ENCODE measurements at places on chromosomes 4 and X. TPM values are rescaled to one million over a fixed set of nuclear protein-coding genes. Genes with fewer than 3 reads are reported as not detected.
A peak's percentile ranks its signal among the peaks of the same experiment; 100 is the strongest.

DNA sequence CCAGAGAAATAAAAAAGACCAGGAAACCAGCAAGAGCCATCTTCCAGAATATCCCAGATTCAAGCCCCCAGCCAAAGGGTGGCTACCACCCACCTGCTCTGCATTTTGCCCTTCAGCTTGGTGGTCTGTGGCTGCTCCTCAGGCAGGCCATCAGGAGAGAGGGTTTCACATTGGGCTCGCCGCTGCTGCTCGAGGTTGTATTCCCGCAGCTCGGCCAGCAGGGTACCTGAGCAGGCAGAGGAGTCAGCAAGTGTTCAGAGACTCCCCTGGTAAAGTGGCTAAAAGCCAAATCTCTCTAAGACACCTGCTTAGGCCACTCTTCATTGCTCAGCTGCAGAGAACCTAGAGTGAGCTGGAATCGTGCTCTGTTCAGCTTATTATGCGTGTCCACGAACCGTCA lies 110.8 kb upstream of the HSD17B10 start:
- no peak overlapping the region for H3K27ac ChIP-seq
- no peak overlapping the region for H3K4me3 ChIP-seq
- H3K27me3 ChIP-seq: no peaks in the 10 kb centered on the region
- H3K36me3 ChIP-seq: peaks cover 27% of the 10 kb centered on the region

DNA sequence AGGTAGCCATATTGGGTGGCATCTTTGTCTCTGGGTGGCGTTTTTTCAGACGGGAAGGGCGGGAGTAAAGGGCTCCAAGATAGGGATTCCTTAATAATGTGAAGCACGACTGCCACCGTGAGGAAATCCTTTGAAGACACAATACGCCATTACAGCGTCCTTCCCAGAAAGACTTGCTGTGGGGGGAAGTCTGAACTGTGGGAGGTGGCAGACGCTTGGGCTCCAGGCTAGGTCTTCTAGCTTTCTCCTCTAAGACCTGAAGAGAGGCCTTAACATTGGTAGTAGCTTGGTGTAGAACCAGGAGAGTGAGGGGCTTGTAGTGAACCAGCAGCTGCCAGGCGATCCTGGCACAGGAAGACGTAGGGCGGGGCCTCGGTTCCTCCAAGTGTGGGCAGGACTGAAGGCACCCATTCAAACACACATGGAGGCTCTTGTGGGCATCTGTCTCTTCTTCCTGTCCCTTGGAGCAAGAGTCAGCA lies 197.3 kb downstream of the OR13H1 start:
- DNase-seq: no peak
- H3K4me3 ChIP-seq: no peak overlapping the region
- no peaks in the 10 kb centered on the region for H3K27me3 ChIP-seq
- peaks cover 15% of the 10 kb centered on the region for H3K36me3 ChIP-seq
- no peaks in the 10 kb centered on the region for H3K4me1 ChIP-seq

DNA sequence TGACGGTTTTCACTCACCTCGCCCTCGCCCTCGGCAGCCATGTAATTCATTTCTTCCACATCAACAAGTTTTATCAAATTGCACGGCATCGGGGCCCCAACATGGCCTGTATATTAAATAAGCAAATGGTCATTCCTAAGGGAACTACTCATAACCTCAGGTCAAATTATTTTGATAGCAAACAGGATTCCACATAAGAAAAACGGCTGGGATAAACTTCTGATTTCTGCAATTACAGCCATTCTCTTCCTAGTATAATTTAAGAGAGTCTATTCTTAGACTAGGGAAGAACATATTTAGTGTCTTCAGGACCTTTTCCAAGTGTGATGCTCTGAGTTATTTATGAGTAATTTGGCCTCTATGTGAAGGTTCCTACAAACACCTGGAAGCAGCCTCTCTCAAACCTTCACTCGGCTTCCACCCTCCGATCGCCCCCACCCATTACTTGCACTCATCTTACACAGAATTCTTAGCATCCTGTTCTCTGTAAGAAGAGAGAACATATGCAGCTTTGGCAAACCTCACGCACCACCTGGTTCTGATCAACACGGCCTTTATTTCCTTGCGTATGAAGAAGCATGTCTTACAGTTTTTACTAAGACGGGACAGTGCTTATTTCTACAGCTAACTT lies 29.4 kb upstream of the CENPU start:
- H3K4me1 ChIP-seq: no peaks in the 10 kb centered on the region
- no peak overlapping the region for H3K27ac ChIP-seq
- no peaks in the 10 kb centered on the region for H3K36me3 ChIP-seq
- no peaks in the 10 kb centered on the region for H3K27me3 ChIP-seq
- DNase-seq: no peak

DNA sequence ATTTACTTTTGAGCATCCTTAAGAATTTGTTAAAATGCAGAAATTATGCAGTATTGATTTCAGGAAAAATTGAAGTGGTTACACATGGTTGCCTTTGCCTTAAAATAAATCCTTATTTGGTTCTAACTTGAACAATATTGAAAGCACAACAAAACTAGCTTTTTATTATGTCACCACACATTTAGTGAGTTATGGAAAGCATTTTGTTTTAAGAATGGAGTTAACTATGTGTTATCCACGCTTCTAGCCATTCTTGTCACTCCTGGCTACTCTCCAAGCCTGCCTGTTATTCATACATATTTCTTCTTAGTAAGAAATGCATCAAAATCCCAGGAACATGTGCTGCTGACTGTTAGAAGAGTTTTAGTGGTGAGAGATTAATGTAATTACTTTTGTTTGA lies 73.9 kb downstream of the FAT4 start:
- H3K4me1 ChIP-seq: no peaks in the 10 kb centered on the region
- H3K27me3 ChIP-seq: no peaks in the 10 kb centered on the region
- no peak overlapping the region for H3K27ac ChIP-seq
- no peak overlapping the region for H3K4me3 ChIP-seq
- no peak for DNase-seq
- H3K36me3 ChIP-seq: no peaks in the 10 kb centered on the region

GRCh38 chr4:1360423-1361283 lies 13.6 kb downstream of the UVSSA start:
- no peaks in the 10 kb centered on the region for H3K4me1 ChIP-seq
- H3K27ac ChIP-seq: no peak overlapping the region
- DNase-seq: no peak
- H3K27me3 ChIP-seq: no peaks in the 10 kb centered on the region
- H3K36me3 ChIP-seq: no peaks in the 10 kb centered on the region

DNA sequence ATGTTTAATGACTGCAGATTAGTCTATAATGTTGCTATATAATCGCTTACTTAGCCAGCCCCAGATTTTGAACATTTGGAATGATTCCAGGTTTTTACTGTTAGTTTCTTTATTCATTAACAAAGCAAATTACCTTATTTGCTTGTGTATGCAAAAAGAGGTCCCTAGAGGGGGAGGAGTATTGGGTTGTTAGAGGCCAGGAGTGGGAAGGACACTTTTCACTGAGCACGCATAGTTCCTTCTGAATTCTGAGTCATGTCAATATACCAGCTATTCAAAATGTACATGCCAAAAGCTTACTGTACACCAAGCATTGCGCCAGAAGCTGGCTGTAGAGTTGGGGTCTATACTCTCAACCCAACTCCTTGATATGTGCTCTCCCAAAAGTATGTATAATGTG lies 5.1 kb upstream of the DGAT2L6 start:
- H3K4me3 ChIP-seq: no peak overlapping the region
- DNase-seq: no peak
- H3K4me1 ChIP-seq: peaks cover 34% of the 10 kb centered on the region
- no peak overlapping the region for H3K27ac ChIP-seq
- no peaks in the 10 kb centered on the region for H3K27me3 ChIP-seq

GRCh38 chr4:24405341-24405740 lies 179.0 kb downstream of the DHX15 start:
- no peak for DNase-seq
- H3K27ac ChIP-seq: no peak overlapping the region
- no peaks in the 10 kb centered on the region for H3K4me1 ChIP-seq
- H3K4me3 ChIP-seq: no peak overlapping the region
- no peaks in the 10 kb centered on the region for H3K27me3 ChIP-seq

GRCh38 chrX:27444093-27444908 lies 18.8 kb downstream of the PPP4R3C start:
- no peak overlapping the region for H3K27ac ChIP-seq
- no peak for DNase-seq
- no peaks in the 10 kb centered on the region for H3K4me1 ChIP-seq
- no peaks in the 10 kb centered on the region for H3K27me3 ChIP-seq
- no peaks in the 10 kb centered on the region for H3K36me3 ChIP-seq

DNA sequence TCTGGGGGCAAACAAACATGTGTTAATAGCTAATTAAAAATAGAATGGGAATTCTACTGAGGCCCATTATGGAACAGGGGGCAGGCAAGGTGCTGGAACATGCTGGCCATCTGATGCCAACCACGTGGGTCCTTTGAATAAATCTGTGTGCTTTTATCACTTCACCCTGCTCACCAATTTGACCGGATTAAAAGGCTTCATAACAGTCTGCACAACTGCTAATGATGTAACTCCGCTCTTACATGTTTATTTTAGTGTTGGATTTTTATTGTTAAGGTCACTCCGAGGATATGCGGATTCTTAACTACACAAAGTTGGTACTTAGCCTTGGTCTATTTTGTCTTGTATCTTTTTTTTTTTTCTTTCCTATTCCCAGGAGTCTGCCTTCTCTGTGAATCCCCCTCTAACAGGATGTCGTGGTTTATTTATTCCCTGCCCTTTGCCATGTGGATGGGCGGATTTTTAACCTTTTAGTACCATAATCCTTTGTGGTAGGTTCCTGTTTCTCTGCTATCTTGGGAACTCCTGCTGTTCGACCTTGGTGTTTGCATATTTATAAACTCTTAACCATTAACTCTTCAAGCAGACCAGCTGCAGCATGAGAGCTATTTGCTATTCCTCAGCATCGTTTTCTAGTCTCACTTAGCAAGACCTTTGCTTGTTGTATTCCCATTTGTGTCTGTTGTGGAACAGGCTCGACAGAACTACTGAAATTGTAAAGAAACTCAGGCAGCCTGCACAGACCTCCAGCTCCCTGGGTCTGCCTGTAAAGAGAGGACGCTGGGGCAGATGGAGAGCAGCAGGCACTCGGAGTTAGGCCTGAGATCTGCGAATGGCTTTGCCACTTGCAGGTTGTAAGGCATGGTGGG lies 38.0 kb downstream of the TRIM2 start:
- 0 out of 2 replicates have a peak overlapping the region, but pooled peaks have one; percentile 23 for H3K27ac ChIP-seq
- peaks cover 24% of the 10 kb centered on the region for H3K4me1 ChIP-seq
- no peaks in the 10 kb centered on the region for H3K27me3 ChIP-seq
- no peaks in the 10 kb centered on the region for H3K36me3 ChIP-seq
- H3K4me3 ChIP-seq: no peak overlapping the region
- peak; percentile 42 for DNase-seq

DNA sequence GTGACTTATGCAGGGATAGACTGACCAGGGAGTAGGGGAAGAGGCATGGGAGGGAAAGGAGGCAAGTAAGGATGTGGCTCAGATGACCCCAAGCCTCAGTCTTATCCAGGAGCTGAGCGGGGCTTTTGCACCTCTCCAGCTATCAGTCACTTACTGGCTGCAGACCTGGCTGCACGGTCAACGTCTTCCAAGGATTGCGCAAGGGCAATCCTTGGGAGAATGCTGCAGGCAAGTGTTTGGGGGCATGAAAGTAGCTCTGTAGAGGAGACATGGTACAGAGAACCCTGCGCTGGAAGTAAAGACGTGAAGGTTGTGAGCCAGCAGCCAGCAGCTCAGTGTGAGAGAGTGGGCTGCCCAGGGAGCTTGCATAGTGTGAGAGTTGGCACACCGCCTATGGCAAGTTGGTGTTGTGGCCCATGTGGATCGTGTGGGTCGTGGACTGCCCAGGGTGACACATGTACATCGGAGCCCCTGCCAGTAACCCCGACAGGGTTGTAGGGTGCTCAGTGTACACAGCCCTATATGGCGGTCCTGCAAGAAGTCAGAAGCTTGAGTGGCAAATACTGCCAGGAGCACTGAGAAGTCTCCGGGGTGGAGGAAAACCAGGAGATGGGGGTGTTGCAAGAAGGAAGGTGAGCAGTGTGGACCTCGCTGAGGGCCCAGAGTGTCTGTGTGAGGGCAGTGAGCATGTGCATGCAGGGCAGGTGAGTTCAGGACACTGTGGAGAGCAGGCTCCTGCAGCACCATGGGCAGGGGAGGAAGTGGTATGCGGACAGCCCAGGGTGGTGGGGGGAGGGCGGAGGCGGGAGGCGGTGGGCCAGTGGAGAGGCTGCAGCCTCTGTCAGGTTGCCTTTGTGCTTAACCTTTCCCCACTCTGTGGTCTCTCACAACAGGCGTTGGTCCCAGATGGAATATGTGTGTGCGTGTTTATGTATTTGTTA lies 50.9 kb downstream of the KIT start:
- H3K4me1 ChIP-seq: no peaks in the 10 kb centered on the region
- DNase-seq: no peak
- H3K4me3 ChIP-seq: no peak overlapping the region
- no peaks in the 10 kb centered on the region for H3K27me3 ChIP-seq
- no peak overlapping the region for H3K27ac ChIP-seq

DNA sequence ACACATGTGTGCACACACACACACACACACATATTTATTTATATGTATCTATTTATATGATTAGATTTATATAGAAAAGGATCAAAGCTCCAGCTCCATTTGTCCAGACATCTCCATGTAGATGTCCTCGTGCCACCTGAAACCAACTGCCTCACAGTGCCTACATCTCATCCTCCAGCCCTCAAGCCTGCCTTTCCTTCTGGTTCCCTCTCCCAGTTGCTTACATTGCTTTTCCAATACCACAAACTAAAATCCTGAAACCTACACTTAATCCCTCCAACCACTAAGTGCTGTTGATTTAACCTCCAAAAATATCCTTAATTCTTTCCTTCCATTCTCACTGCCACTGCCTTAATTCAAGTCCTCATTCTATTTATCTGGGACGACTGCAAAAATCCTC lies 51.4 kb downstream of the STBD1 start:
- H3K27me3 ChIP-seq: no peaks in the 10 kb centered on the region
- no peak overlapping the region for H3K27ac ChIP-seq
- no peak for DNase-seq
- H3K4me1 ChIP-seq: no peaks in the 10 kb centered on the region
- no peak overlapping the region for H3K4me3 ChIP-seq

GRCh38 chr4:23857367-23857959 lies 32.4 kb downstream of the PPARGC1A start:
- DNase-seq: no peak
- H3K4me1 ChIP-seq: 0 out of 2 replicates have a peak, but pooled peaks cover 1% of the 10 kb centered on the region
- no peaks in the 10 kb centered on the region for H3K36me3 ChIP-seq
- H3K4me3 ChIP-seq: no peak overlapping the region
- H3K27ac ChIP-seq: no peak overlapping the region
- no peaks in the 10 kb centered on the region for H3K27me3 ChIP-seq

GRCh38 chr4:40317916-40318658 lies 17.0 kb upstream of the CHRNA9 start:
- DNase-seq: no peak
- no peaks in the 10 kb centered on the region for H3K36me3 ChIP-seq
- H3K4me3 ChIP-seq: no peak overlapping the region
- H3K27me3 ChIP-seq: no peaks in the 10 kb centered on the region
- H3K27ac ChIP-seq: no peak overlapping the region

DNA sequence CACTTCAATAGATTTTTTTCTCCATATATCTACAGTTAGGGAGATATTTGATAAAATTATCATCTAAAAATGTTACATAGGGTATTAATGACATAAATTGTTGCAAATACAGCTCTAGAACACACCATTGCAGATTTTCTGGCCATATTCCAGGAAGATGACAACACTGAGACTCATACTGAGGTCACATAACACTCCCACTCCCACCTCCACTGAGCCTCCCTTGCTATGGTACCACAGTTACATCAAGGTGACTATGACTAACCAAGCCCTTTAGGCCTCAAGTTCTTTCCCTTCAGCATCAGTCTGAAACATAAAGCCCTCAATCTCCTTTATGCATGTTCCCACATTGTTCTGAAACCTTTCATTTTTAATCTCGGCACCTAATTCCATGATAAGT lies 932.0 kb upstream of the IGFBP7 start:
- H3K36me3 ChIP-seq: peaks cover 7% of the 10 kb centered on the region
- no peak overlapping the region for H3K4me3 ChIP-seq
- H3K27ac ChIP-seq: no peak overlapping the region
- no peaks in the 10 kb centered on the region for H3K27me3 ChIP-seq

Gene TMPRSS11D
- total RNA-seq: not detected

Gene TMSB15C
- total RNA-seq: 3.9 TPM

Data from GM23338 (cell line).